ENCODE measurements at places on chromosomes 1 and 21. TPM values are rescaled to one million over a fixed set of nuclear protein-coding genes. Genes with fewer than 3 reads are reported as not detected.

MAP1LC3C gene
- total RNA-seq, result not detected

SPATA45 gene
- total RNA-seq, result not detected

DNA sequence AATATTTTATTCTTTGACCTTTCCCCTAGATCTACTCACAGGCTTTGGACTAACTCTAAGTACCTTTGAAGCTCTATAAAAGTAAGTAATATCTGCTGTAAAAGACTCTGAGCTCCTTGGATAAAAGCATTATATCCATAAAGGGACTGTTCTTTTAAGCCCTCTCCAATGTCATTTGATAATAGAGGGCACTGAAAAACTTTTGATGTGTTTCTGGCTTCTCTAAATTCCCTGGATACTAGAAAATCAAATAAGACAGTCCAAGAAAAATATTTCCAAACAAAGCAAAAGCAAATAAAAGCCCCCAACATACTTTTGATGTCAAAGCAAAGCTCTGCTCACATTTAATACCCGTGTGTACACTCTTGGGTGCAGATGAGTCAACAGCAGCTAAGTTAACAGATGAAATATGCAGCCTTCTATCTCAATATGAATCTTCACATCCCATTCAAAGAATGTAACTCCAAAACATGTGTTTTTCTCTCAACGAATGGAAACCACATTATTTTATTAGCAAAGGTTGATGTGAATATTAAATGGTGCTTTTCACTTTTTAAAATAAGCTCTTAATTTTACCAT lies 230.3 kb downstream of the CENPF start:
- no peak for DNase-seq

GRCh38 chr1:106173101-106173500 lies 883.4 kb upstream of the PRMT6 start:
- no peak for DNase-seq

SPRR4 gene
- total RNA-seq, result not detected

- DNase-seq, result no peak
Observed at GRCh38 chr1:234371414-234371813, 1.8 kb upstream of the COA6 start.

DNA sequence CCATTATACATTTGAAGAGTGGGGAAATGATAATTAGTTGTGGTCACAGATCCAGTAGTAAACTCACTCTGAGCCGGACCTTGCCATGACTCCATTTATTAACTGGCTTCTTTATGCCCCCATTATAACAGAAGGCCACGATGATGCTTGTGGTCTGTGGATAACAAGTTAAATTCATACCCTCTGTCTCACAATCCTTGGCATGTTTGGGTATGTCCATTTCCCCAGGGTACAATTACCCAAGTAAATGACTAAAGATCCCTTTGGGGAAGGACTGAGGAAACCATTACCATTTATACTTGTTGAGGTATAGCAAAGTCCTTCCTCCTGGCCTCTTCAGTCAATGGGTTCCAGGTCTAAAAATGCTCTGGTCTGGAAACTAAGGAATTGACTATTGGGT lies 7.3 kb upstream of the USP1 start:
- DNase-seq, result no peak

PGM1 gene
- total RNA-seq, result 21.0 TPM

SEMA6C gene
- 46.2 TPM for total RNA-seq

- DNase-seq, result no peak
Observed at GRCh38 chr1:155026588-155026987, 7.0 kb downstream of the DCST2 start.

OR2T2 gene
- total RNA-seq, result not detected

DNA sequence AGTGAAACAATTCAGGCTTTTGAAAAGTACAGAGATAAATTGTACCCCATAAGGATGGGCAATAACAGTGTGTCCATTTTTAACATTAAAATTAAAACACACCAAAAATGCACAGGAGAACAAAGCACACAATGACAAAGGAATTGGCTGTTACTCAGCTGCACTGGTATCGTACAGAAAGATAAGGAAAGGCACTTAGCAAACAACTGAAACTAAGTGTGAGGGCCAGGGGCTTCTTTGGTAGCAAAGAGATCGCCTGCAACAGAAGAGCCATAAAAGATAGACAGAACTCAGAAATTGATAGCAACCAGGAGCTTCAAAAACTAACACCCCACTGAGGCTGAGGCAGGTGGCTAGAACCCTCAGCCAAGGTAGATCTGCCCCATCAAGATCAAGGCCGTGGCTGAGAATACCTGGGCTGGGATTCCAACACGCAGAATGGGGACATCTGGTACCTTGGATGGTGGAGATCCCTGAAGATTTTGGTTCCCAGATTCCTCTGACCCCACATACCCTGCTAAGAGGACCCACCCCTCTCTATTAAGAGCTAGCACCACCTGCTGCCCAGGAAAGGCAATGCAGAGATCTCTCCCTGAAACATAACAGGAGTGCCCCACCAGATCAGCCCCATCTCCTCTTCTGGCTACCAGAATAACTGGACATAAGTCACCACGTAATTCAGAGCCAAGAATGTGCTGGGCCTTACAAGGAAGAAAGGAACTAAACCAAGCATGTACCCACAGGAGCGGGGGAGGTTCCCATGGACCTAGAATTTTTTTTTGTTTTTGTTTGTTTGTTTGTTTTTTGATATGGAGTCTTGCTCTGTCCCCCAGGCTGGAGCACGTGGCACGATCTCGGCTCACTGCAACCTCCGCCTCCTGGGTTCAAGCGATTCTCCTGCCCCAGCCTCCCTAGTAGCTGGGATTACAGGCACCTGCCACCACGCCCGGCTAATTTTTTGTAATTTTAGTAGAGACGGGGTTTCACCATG lies 16.2 kb downstream of the PLEKHO1 start:
- DNase-seq, result peak; percentile 54

DNA sequence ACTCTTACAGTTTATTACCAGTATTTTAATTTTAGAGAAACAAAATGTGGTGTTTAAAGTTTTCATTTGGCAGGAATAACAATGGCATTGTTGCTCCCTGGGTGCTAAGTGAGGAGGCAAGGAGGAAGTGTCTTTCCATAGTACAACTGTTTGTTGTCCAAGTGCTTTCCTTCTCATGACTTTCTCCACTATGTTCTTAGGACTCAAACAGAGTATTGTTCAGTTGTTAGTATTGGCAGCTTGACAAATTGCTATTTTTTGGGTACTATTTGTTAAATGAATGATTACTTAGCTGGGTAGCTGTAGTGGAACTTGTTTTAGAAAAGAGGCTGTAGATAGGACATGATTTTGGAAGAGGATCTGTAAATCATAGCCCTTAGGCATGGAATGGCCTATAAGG lies 7.5 kb downstream of the OTUD3 start:
- peak; percentile 61 for DNase-seq

GRCh38 chr1:19009882-19010321 lies 53.4 kb upstream of the IFFO2 start:
- DNase-seq, result peak; percentile 37

PHLDA3 gene
- total RNA-seq, result 35.6 TPM

NPPA gene
- total RNA-seq, result not detected

TRIM17 gene
- total RNA-seq, result not detected

DNA sequence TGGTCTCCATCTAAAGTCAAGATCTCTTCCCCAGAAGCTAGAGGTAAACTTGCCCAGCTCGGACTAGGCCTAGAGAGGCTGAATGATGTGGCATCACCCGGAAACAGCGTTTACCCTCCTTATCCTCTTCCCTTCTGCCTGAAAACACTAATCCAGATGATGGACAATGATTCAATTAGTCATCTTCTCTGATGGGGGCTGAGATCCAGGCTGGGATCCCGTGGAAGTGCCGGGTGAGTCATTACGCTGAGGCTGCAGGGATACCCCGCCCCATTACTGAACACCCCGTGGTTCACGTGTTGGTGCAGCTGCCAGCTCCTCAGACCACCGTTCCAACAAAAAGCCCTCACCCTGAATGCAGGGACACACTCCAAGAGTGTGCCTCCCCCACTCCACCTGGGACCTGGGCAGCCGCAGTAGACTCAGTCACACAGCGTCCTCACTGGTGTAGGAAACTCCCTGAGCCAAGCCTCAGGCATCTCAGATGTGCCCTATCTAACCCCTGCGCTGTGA lies 2.0 kb downstream of the S100A6 start:
- DNase-seq, result peak; percentile 94

GCSAML gene
- total RNA-seq, result not detected

- no peak for DNase-seq
Observed at GRCh38 chr1:238608144-238608543, 717.4 kb upstream of the ZP4 start.

FCRL5 gene
- total RNA-seq, result not detected

GRCh38 chr1:18901952-18902522 lies 318 bp downstream of the ALDH4A1 start:
- no peak for DNase-seq

GRCh38 chr1:174007851-174008250 lies 14.3 kb downstream of the RC3H1 start:
- no peak for DNase-seq

All from endothelial cell of umbilical vein (primary cell).